Stimulated activated CD4-positive, alpha-beta T cell treated with anti-CD3 and anti-CD28 coated beads, Interleukin-15, amount 100 ng/mL, for 24 hours (primary cell): ENCODE measurements at places on chromosomes 5 and 9.

DNA sequence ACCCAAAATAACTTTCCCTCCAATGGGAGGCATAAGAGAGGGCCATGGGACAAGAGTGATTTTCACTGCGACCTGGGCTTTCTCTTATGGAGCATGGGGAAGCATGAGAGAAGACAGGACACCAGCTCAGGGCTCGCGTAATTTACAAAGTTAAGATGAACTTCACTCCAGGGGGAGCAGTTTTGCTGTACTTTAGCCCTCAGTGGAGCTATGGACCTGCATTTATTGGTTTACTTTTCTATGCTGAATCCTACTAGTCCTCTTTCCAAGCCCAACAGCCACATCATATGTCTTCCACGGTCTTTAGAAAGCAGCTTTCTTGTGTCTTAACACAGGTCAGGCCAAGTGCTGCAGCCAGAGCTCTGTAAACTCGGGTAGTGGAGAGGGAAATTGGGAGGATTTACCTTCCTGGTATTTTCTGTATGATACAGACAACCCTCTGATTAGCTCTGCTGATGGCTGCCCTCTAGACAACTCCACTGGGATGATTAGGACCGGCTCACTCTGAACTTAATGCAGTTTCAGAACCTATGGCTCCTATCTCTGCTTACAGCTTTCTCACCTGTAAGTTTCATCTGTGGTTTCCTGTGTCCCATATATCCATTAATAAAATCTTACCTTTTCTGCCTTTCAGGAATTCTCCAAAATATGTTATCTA, 581.0 kb upstream of the RORB start:
- no peak for DNase-seq

- DNase-seq = no peak
These were observed 23.4 kb upstream of the GABRP start for GRCh38 chr5:170760113-170760512.

GRCh38 chr9:80004714-80005113, 432.9 kb downstream of the TLE4 start:
- DNase-seq = no peak

DNA sequence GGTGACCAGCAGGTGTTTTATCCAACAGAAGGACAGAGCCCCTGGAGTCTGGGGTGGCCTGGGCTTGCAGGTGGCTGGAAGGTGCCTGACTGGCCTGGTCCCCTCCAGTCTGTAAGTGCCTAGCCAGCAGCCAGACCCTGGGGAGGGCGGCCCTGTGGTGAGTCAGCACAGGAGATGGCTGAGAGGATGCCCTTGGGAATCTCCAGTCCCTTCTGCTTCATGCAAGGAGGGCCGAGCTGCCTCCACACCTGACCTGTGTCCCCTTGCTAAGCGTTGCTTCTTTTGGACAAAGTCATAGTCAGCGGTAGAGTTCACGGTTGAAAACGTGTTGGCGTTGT, 20.2 kb downstream of the OBP2B start:
- no peak for DNase-seq

GRCh38 chr9:80957801-80958200, 731.5 kb downstream of the TLE1 start:
- no peak for DNase-seq

DNA sequence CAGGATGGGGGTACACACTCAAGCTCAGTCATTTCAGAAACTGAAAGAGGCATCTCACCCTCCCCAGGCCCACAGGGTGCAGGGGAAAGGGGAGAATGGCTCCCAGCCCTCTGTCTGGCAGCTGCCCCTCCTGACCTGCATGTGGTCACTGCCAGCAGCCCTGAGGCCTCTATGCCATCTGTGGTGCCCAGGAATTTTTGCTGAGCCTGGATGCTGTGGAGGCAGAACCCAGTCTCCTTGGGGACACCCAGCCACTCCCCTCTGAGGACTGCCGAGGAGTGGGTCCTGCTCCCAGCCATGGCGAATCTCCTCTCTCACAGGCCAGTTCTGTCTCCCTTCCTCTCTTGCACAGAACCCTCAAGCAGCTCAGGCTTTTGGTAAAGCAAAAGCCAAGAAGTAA, 104.0 kb upstream of the ALDH1B1 start:
- no peak for DNase-seq

DNA sequence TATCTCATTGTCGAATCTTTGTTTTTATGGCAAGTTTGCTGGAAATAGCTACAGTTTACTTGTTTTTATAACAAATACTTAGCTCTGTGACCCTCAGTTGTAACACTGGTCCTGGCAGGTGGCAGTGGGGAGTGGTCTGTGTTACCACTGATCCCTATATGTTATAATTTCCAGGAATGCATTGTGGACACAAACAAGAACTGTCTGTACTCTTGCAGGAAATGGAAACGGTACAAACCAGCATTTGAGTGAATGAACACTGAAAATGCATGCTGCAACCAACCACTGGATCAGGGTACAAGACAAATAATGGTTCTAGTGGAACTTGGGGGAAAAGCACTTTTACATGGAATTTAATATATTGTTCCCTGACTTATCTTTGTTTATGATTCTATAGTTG, 66.5 kb upstream of the PJA2 start:
- no peak for DNase-seq

- no peak for DNase-seq
These were observed 73.2 kb downstream of the APTX start for GRCh38 chr9:32928145-32928763.

DNA sequence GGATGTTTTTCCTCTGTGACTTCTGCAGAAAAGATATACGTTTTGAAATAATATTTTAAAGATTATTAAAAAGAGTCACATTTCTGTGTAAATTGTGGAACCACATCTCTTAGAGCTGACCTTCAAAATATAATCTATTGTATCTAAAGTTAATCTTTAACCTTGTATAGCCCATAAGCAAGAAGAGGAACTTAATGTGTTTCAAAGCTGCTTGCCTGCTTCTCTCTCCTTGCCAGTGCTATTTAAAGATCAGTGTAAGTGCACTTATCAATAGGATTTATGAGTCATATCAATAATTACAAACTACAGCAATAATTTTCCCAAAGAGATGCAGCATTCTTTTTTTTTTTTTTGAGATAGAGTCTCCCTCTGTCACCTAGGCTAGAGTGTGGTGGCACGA, 29.4 kb upstream of the GDA start:
- no peak for DNase-seq

DNA sequence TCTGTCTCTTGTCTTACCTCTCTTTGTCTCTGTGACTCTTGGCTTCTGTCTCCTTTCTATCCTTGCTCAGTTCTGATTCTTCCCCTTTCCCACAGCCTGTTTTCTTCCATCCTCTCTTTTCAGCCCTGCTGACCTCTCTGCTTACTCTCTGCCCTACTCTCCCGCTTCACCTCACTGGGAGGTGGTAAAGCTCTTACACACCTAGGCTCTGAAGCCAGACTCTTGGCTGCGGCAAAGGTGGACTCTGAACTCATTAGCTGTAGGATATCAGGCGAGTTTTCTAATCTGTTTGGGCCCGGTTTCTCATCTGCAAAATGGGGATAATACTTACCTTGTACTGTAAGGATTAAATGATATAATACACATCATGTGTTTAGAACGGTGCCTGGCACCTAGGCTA, 11.1 kb downstream of the PCDH1 start:
- no peak for DNase-seq

DNA sequence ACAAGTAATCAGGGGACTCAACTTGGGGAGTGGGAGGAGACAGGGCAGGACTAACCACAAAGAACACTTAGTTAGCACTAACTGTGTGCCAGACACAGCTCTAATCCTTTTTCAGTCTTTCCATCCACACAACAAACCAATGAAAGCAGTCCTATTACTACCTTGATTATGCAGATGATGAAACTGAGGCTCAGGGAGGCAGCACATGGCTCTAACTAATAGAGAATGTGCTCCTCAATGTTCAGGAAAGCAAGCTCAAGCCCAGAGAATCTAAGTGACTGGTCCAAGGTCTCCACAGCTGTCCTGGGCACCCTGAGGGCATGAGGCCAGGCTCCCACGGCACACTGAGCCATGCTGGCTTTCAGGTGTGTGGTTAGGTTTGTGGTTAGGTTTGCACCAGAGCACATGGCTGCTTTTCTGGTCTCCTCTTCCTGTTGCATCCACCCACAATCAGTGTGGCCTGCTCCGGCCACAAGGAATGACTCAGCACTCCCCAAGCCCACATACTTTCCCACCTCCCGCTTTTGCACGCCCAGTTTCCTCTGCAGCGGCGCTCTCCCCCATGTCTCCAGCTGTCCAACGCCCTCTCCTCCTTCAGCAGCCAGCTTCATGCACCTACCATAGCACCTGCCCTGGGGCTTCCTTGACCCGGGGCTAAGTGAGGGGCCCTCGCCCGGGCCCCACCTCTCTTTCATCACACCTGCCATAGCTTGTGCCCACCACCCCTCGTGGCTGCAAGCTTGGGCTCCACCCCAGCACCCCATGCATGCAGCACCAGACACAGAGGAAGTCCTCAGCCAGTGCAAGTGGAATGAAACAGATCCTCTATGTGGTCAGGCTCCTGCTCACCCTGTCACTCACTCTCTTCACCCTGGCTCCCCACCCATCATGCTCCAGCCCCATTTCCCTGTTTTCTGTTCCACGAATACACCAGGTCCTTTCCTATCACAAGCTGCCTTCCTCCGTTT, 133.1 kb downstream of the GABBR2 start:
- peak; percentile 55 for DNase-seq

DNA sequence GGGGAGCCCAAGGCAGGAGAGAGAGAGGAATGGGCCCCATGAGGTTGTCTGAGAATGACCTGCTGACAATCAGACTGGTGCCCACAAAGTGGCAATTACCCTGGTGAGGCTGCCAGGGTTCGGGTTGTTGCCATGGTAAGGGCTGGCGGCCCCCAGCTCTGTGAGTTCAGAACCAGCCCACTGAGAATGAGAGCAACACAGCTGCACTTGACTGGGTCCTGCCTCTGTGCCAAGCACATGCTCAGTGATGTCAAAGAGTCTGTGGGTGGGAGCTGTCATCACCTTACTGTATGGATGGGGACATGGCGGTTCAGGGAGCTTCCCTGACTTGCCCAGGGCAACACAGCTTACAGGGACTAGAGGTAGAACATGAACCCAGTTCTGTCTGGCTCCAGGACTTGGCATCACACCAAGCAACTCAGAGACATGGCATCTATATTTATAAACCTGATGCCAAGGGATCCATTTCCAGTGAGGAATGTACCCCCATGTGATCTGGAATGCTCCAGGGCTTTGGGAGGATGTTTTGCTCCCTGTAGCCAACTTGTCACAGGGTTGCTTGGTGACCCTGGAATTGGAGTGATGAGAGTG, 38.2 kb upstream of the TEX48 start:
- no peak for DNase-seq

- DNase-seq = no peak
These were observed at the start of gene CAMK2A for GRCh38 chr5:150289551-150290390. Gene CAMK2A (minus strand): TSS chr5:150289773. CDS start chr5:150289625, 148 bp downstream.

DNA sequence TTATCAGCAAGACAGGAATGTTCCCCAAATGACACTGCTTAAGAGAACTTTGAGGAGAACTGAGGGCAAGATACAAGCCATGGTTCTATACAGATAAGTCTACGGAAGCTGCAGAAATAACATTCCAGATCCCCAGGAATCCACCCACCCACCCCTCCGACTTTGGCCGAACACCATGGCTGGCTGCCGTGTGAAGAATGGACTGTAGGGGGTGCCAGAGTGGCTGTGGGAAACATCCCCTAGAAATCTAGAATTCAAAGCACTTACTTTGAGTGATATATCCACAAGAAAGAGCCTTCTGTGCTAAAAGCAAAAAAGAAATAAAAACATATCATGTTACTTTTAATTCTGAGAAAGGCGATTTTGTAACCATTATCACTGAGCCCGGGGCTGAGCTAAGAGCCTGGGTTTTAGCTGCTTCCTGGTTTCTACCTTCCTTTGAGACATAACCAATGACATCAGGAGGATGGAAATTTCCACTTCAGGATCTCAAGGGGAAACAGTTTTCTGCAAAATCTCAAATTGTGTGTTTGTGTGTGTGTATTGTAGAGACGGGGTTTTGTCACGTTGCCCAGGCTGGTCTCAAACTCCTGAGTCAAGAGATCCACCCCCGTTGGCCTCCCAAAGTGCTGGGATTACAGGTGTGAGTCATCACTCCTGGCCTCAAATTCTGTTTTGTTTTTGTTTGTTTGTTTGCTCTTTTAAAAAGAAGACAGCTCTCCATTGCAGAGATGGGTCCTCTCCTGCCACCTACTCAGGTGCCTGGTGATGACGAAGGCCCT, 36.4 kb downstream of the GGTA1 start:
- peak; percentile 53 for DNase-seq

DNA sequence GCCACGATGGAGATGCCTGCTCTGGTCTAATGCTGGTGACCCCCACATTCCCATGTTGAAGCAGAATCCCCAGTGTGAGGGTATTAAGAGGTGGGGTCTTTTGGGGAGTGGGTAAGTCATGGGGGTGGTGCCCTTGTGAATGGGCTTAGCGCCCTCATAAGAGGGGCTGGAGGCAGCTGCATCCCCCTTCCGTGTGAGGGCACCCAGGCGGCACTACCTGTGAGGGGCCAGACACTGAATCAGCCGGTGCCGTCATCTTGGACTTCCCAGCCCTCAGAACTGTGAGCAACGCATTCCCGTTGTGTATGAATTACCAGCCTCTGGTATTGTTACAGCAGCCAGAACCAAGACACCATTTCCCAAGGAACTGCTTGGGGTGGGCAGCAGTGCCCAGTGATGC, 27.0 kb upstream of the RNF130 start:
- DNase-seq = no peak

DNA sequence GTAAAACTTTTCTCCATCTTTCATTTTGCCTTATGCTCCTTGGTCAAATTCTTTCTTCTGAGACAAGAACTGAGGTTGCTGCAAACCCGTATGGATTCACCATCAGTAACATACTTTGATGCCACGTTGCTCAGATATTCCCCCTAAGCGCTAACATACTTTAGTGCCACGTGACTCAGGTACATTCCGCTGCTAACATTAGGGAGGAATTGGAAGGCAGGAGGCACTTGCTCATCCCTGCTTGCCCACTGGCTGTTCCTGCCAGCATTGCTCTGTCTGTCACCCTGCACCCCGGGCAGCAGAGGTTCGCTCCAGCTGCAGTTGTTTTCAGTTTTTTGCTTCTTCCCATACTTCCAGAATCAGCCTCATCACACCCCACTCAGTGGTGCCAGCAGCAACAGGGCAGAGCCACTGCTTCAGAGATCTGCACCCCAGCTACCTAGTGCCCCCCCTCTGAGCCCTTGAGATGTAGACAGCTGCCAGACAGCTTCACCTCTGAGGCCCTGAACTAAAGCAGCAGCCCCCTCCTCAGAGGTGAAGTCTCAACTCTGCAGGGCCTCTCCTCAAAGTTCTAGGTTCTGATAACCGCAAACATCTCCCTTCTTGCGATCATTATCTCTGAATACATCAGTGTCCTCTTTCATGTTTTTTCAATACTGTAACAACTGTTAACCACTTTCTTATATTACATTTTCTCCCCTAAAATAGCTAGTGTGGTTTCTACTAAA, 228.0 kb upstream of the KIF2A start:
- DNase-seq = no peak
